ENCODE measurements at places on chromosomes 11 and 22. TPM values are rescaled to one million over a fixed set of nuclear protein-coding genes. Genes with fewer than 3 reads are reported as not detected.

The CRYAB gene
- total RNA-seq: 4.6 TPM

The NLRP10 gene
- 0.02 TPM for total RNA-seq

The DDX10 gene
- 57.4 TPM for total RNA-seq

The VSIG10L2 gene
- total RNA-seq: not detected

The P2RX3 gene
- total RNA-seq: 0.18 TPM

The CRYBA4 gene
- total RNA-seq: not detected

The CHRM1 gene
- total RNA-seq: 0.06 TPM

The CPT1B gene
- total RNA-seq: 15.7 TPM

The SCO2 gene
- total RNA-seq: 3.2 TPM

The BEST1 gene
- 5.8 TPM for total RNA-seq

The C11orf42 gene
- not detected for total RNA-seq

The PGA5 gene
- total RNA-seq: not detected

The RFPL2 gene
- total RNA-seq: 0.30 TPM

The GDPD4 gene
- not detected for total RNA-seq

The CLTCL1 gene
- total RNA-seq: 3.5 TPM

The PHOX2A gene
- total RNA-seq: not detected

The NCAM1 gene
- total RNA-seq: not detected

The C22orf39 gene
- 14.9 TPM for total RNA-seq

The DNAJB7 gene
- not detected for total RNA-seq

The H19 gene
- total RNA-seq: 13.2 TPM

The KRTAP5-2 gene
- not detected for total RNA-seq

The TMEM184B gene
- total RNA-seq: 38.5 TPM

The TYMP gene
- total RNA-seq: 21.2 TPM

The OR10A4 gene
- total RNA-seq: not detected

The TRIM66 gene
- total RNA-seq: 2.3 TPM

The PKP3 gene
- total RNA-seq: 34.0 TPM

The SPI1 gene
- total RNA-seq: not detected

The TNNT3 gene
- total RNA-seq: not detected

The FIBP gene
- total RNA-seq: 84.4 TPM

The FGF19 gene
- 0.03 TPM for total RNA-seq

The MEI1 gene
- not detected for total RNA-seq

The SSTR3 gene
- not detected for total RNA-seq

The TEX12 gene
- not detected for total RNA-seq

The PANX3 gene
- total RNA-seq: not detected

The LRRC4C gene
- total RNA-seq: not detected

The BLID gene
- not detected for total RNA-seq

The FOLR1 gene
- not detected for total RNA-seq

The TSPAN18 gene
- 2.4 TPM for total RNA-seq

The APOBEC3C gene
- total RNA-seq: 25.6 TPM

The GRAMD1B gene
- total RNA-seq: 31.6 TPM

The SPDYC gene
- not detected for total RNA-seq

The POU2AF1 gene
- not detected for total RNA-seq

The LMNTD2 gene
- 3.0 TPM for total RNA-seq

The MIOX gene
- total RNA-seq: not detected

The KIRREL3 gene
- 8.8 TPM for total RNA-seq

The HEPACAM gene
- not detected for total RNA-seq

The TMPRSS4 gene
- not detected for total RNA-seq

The IRAG1 gene
- total RNA-seq: 0.05 TPM

The SYCE3 gene
- total RNA-seq: 0.46 TPM

The KRTAP5-8 gene
- total RNA-seq: not detected

The AHNAK gene
- 167 TPM for total RNA-seq

The ARL14EP gene
- 14.5 TPM for total RNA-seq

The DRD2 gene
- total RNA-seq: not detected

The GRM5 gene
- total RNA-seq: not detected

The PRSS23 gene
- 517 TPM for total RNA-seq

The PDXP gene
- 16.3 TPM for total RNA-seq

The TRAPPC4 gene
- total RNA-seq: 65.7 TPM
